Amniotic epithelial cell (primary cell): ENCODE measurements at places on chromosomes 5 and 9.

DNA sequence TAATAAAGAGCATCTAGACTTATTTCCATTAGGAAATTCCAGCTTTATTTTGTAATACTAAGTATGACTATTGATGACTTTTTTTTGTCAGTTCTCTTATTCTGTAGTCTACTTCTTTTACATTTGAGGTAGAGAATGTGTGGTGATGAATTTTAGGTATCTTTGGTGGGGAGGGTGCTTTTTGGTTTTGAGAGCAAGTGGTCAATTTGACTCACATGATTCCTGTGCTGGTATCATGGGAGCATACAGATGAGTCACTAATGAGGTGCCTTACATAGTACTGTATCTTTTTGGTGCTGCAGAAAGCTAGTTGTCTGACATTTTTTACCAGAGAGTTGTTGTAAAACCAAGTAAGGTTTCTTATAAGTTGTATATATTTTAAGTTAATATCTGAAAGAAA lies 35.3 kb downstream of the ERBIN start:
- DNase-seq: peak; percentile 60

GRCh38 chr5:146254223-146254622 lies 50.8 kb downstream of the RBM27 start:
- no peak for DNase-seq

DNA sequence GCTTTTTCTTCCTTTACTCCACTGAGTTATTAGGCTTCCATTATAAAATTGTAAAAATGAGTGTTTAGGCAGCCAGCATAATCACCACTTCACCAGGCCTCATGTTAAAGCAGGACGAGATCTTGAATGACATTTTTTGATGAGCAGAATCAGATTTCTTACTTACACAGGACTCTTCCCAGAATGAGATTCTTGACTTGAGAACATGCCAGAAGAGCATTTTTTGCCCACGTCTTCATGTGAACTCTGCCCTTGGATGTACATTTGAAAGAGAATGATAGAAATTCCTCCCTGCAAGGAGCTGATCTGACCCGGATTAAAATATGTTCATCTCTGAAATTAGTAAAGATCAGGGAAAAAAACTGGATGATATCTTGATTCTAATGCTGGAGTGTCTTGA lies 212.1 kb upstream of the ADRA1B start:
- DNase-seq: no peak

DNA sequence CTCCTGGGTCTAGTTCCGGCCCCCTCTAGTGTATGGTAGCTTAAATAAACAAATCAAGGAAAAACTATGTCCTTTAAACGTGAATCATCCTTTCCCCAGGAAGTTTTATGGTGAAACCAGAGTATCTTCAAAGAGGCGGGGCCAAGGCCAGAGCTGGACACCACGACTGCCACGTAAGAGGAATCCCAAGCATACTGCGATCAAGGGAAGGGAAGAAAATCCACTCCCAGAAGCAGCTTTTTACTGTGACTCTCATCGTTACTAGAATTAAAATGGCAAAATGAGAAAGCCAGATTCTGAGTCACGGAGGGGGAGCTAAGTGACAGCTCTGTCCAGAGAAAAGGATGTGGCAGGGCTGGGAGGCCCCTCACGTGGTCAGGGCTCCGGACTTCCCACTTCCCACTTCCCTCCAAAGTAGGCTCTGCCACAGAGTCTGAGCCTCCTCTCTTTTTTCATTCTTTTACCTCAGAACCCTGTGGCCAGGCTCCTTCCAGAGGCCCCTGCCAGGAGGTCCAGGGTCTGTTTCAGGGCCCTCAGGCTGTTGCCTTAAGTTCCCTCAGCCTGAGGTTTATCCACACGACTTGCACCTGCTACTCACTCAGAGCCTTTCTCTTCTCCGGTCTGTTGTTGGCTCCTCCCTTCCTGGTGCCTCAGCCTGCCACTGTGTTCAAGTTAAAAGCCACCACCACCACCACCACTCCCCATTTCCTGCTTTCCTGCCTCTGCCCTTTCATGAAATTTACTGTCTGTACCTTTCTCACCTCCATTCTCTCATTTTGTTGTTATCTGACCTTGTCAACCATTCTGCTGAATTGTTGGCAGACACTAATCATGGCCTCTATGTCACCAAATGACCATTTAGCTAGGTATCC lies 1.4 kb upstream of the GLRX start:
- DNase-seq: peak; percentile 95

GRCh38 chr9:96006961-96007360 lies 131.5 kb downstream of the ERCC6L2 start:
- DNase-seq: peak; percentile 59

DNA sequence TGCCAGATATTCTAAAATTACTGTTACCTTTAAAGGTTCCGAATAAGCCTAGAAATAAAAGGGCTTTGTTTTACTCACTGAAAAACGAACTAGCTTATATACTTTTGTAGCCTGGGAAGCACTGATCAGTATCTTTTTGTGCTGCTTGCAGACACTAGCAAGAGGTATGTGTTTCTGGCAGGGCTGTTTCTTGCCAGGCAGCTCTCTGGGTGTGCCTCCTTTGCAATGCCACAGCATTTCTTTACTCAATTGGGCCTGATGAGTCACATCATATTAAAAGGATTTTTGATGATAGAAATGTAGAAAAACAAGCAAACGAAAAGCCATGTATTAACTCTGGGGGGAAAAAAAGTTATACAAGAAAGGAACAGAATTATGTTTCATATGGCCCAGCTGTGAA lies 35.6 kb downstream of the CD180 start:
- DNase-seq: peak; percentile 39

- DNase-seq: peak; percentile 47
These were observed 16.7 kb upstream of the HSD17B4 start for GRCh38 chr5:119435436-119436132.

GRCh38 chr5:9207817-9208418 lies 338.0 kb downstream of the SEMA5A start:
- peak; percentile 62 for DNase-seq

DNA sequence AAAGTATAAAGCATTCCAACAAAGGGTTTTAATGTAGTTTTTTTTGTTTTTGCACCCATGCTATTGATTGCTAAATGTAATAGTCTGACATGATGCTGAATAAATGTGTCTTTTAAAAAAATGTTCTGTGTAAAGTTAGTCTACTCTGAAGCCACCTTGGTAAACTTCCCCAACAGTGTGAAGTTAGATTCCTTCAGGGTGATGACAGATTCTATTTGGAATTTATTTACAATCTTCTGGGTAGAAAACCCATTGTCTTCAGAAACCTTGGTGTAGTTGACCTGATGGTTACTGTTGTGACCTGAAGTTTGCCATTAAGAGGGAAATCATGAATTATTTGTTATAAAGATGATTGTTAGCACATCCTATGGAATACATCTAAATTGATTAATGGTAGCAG lies 64.7 kb upstream of the TRPC7 start:
- no peak for DNase-seq

DNA sequence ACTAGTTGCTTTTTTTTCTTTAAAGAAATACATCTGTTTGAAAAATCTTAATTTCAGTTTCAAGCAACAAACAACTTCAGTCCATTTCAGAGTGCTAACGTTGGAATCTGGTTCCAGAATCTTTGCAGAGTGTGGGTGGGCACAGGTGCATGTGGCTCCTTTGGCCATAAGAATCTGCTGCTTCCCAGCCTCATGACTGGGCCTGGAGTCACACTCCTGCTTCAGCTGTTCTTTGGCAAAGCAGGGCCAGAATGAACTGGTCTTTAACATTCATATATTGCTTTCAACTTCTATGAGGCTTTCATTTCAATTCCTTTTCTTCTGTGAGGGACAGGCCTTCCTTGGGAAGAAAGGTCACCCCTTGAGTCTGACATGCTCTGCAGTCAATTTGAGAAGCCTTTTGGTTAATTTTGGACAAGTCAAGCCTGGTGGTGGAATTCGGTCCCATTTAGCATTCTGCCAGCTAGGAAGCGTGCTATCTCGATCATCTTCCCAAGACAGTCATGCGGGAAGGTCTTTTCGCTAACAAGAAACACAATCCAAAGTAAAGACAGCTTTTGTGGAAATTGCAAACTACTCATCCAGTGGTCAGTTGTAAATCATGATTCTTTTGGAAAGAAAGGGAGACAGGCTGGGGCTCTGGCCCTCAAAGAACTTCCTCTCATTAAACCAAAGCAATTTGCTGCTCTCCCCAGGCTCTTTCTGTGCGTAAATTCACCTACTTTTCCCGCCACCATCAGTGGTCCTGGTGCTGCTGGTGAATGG lies 55.2 kb downstream of the SLC1A3 start:
- no peak for DNase-seq

- no peak for DNase-seq
These were observed 160.7 kb upstream of the PITX1 start for GRCh38 chr5:135194573-135195269.

DNA sequence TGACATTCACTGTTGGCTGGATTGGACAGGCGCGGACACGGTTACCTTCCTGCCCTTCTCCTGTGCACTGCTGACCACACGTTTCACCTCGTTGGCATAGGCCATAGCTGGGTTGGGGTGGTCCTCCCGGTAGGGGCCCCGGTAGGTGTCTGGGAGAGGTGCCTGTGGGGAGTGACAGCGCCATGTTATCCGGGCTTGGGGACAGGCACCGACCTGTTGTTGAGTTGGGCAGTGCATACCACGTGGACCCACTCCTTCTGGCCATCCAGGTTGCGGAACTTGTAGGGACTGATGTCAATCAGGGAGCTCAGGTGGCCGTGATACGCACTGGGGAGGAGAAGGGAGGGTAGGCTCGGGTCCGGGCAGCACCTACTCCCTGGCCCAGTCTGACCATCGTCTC lies 8.2 kb downstream of the PHYKPL start:
- DNase-seq: no peak

GRCh38 chr5:106290841-106291240 lies 1379.9 kb downstream of the EFNA5 start:
- DNase-seq: peak; percentile 51

GRCh38 chr5:169114466-169115065 lies 186.4 kb downstream of the SLIT3 start:
- no peak for DNase-seq

- no peak for DNase-seq
These were observed 129.3 kb downstream of the SEMA6A start for GRCh38 chr5:116445311-116445710.

- no peak for DNase-seq
These were observed 131.4 kb upstream of the MINAR2 start for GRCh38 chr5:129616517-129616916.

GRCh38 chr5:147685993-147686392 lies 96.5 kb downstream of the JAKMIP2 start:
- no peak for DNase-seq

GRCh38 chr5:168706655-168707069 lies 127.5 kb upstream of the PANK3 start:
- peak; percentile 14 for DNase-seq

- peak; percentile 27 for DNase-seq
These were observed 72.3 kb downstream of the GNA14 start for GRCh38 chr9:77575785-77576184.

DNA sequence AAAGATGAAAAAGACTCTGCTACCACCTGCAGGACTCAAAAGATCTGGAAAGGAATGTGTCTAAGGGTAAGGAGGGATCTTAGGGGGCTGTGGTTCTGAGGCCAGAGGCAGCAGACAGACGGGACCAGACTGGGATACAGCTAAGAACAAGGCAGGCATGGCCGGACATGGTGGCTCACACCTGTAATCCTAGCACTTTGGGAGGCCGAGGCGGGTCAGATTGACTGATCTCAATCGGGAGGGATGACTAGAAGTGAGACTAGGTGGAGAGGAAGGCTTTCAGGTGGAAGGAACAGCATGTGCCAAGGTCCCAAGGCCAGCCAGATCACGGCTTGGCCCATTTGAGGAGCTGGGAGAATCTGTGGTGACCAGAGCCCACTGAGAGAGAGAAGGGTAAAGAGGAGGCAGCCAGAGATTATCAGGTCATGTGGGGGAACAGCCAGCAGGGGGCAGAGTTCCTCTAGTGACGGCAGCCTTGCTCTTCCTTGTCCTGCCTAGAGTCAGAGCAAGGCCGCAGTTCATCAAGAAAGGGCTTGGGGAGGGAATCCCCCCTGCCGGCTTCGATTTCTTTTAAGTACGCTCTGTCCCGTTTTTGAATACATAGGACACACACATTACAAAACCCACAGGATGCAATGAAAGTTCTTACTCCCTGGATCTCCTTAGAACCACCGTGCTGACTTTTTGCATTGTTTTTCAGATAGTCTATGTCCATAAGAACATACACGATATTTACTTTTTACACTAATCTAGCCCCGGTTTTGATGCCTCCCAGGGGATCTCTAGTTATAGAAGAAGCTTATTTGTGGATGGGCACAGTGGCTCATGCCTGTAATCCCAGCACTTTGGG lies 2.6 kb upstream of the OLFML2A start:
- DNase-seq: peak; percentile 64

- DNase-seq: peak; percentile 90
These were observed 24.5 kb upstream of the IDNK start for GRCh38 chr9:83598487-83598886.

DNA sequence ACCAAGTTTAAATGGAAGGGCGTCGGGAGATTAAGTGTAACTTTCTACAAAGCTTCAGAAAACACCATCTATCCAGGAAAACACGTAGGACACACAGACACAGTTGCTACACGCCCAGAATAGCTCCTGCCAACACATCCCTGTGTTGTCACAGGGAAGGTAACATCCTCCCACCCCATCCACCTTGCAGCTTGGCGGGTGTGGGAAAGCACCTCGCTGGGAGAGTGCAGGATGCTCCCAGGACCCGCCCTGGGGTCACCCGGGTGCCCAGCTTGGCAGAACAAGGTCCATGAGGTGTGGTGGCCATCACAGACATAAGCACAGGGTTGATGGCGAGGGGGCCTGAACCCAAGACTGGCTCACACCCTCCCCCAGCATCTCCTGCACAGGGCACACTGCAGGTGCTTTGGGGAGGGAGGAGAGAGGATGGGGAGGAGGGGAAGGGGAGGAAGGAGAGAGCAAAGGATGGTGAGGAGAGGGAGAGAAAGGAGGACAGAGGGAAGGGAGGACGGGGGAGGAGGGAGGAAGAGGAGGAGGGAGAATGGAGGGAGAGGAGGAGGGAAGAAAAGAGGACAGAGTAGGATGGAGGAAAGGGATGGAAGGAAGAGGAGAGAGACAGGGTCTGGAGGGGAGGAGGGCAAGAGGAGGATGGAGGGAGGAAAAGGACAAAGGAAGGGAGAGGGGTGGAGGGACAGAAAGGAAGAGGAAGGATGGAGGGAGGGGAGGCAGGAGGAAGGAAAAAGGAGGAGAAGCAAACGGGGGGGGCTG lies 37.2 kb downstream of the GOLM1 start:
- DNase-seq: no peak

DNA sequence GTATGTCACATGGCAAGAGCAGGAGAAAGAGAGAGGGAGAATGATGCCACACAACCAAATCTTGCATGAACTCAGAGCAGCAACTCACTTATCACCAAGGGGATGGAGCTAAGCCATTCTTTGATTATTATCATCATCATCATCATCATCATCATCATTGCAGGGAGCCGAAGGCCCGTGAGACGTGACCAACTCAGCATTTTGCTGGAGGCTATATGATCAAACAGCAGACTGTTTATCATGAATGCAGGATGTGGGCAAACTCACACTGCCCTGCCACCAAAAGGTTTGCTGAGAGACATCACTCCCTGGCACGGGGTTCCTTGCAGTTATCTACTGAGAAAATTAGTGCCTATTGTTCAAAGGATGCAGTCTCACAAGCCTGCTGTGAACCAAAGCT lies 8.6 kb upstream of the ZNF169 start:
- DNase-seq: peak; percentile 7

- DNase-seq: no peak
These were observed 18.0 kb downstream of the IL5 start for GRCh38 chr5:132525299-132525724.

- DNase-seq: no peak
These were observed 995.4 kb upstream of the WWC1 start for GRCh38 chr5:167296066-167296465.
